ENCODE measurements at places on chromosomes 3 and 15.

- DNase-seq: no peak
Observed at GRCh38 chr3:126907557-126907956, 75.4 kb upstream of the PLXNA1 start.

DNA sequence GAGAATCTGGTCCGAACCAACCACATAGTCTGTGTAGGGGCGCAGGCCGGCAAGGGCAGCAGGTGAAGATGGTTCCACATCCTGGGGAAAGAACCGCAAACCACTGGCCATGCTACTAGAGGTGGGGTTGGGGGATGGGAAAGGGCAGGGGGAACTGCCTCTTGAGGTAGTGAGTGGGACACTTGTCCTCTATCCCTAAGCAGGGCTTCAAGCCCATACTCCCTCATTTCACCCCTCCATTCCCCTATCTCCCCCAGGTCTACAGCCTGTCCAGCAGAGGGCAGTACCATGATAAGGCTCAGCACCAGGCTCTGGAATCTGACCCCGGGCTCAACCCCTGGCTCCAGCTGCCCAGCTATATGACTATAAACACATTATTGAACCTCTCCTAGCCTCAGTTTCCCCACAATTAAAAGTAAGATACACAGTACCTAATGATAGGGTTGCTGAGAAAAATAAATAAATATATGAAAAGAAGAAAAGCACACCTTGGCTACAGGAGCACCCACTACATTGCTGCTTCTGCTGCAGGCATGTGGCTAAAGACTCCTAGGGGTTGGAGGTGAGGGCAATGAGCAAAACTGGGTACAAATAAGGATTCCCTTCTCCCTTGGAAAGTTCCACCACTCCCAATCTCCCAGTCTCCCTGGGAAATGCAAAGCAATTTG, 6.3 kb downstream of the GORASP1 start:
- DNase-seq: peak; percentile 35

DNA sequence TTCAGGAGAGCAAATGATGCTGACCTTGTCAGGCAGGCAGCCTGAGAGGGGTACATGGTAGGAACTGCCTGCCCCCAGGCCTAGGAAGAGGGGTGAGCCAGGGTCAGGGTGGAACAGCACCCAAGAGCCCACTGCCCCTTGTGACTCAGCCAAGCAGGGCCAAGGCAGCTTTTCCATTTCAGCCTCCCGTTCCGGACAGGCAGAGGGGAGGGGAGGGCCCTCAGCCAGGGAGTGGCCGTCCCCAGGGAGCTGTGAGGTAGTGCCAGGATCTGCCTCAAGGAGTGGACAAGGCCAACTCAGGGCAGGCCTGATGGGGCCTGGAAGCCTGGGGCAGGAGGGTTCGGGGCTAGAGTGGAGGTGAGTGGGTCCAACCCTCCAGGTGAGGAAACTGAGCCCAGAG, 5.1 kb upstream of the ANKRD63 start:
- DNase-seq: no peak

GRCh38 chr3:13718000-13718399, 161.9 kb downstream of the WNT7A start:
- DNase-seq: no peak

GRCh38 chr3:124059580-124059979, 67.7 kb upstream of the ROPN1 start:
- DNase-seq: peak; percentile 11

GRCh38 chr15:67979281-67979680, 74.8 kb upstream of the PIAS1 start:
- DNase-seq: no peak

- DNase-seq: no peak
Observed at GRCh38 chr3:146470425-146470990, 1.1 kb upstream of the PLSCR2 start.
